Stimulated activated CD8-positive, alpha-beta memory T cell treated with anti-CD3 and anti-CD28 coated beads, Interleukin-7, amount 100 ng/mL, for 1 hour (primary cell): ENCODE measurements at places on chromosomes 1 and 21.
A peak's percentile ranks its signal among the peaks of the same experiment; 100 is the strongest.

- DNase-seq, result no peak
These were observed 26.2 kb downstream of the LEMD1 start for GRCh38 chr1:205395616-205396015.

DNA sequence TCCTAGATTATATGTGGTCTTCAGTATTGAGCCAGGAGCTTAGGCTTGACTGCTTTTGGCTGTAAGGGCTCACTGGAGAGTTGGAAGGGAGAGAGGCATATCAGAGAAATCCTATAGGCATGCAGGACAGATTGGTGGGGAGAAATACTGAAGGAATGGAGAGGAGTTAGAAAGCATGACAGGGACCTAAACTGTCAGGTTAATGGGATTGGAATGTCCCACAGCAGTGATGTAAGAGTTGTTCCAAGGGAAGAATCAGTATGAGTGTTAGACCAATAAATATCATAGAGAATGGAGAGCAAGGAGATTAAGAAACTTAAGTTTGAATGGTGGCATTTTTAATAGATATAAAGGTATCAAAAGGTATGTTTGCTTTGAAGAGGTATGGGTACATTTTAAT, 39.7 kb downstream of the SLC35A3 start:
- DNase-seq, result no peak

DNA sequence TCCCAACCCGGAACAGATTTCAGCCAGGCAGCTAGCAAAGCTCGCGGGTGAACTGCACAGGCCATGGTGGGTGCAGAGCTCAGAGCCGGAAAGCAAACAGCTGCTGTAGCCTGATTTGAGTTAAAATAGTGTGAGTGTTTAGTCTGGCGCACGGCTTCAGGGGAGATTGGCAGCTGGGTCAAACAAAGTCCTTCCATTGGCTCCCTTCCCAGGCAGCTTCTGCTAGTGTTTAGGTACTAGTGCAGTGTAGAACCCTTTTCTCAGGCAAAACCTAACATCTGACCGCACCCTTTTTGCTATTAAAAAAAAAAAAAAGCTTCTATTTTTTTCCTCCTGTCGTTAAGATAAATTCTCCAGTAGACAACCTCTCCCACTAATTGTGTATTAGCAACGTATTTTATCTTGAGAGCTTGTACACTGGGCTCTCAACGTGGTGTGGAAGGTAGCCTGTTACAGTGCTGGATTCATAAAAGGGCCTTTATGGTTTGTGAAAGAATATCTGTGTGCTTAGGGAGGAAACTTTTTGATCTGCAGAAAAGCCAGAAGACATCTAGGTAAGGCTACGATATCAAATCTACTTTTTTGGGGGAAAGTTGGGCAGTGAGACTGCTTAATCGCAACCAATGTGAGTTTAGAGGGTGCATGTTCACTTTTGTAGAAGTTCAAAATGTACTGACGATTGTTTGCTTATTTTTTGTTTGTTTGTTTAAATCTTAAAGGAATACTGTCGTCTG, 689.6 kb downstream of the USP25 start:
- no peak for DNase-seq

GRCh38 chr1:2519029-2519685, 7.2 kb downstream of the PANK4 start:
- DNase-seq, result no peak

GRCh38 chr21:42939582-42940413, 14.4 kb upstream of the ERVH48-1 start:
- DNase-seq, result no peak

- DNase-seq, result no peak
These were observed 111.6 kb downstream of the MATN1 start for GRCh38 chr1:30611741-30612309.

DNA sequence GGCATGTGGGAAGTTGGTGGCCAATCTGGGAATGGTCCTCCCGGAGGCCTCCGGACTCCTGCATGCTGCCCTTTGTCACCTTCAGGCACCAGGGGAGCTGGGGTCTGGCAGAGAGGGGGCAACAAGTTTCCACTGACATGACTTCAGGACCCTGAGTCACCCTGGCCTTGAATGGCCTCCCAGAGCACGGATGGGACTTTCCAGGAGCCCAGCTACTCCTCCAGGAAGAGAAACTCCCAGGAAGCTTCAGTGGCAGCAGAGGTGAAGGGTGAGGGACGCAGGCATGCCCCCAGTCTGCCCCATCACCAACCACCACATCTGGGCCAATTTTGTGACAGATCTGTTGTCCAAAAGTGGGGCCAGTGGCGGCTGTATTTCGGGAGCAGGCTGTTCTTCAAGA, 55.9 kb upstream of the WASF2 start:
- DNase-seq, result no peak

DNA sequence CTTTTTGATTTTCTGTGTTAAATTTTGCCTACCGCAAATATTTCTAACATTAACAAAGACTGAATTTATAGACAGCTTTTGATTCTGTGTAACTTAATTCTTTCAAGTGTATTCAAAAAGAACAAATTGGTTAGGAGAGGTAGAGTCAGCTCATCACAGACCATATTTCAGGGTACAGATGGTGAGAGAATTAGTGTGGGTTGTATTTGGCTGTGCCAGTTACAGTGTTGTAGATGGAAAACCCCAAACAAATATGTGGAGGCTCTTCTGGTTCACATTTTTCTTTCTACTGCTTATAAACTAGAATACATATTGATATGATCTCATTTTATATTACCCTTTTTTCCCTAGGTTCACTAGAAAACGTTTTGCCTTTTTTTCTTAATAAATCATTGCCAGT, 11.1 kb downstream of the RCAN3 start:
- no peak for DNase-seq

GRCh38 chr1:37478890-37479254, 4.5 kb downstream of the ZC3H12A start:
- DNase-seq, result no peak

- DNase-seq, result no peak
These were observed 5.0 kb downstream of the C4BPA start for GRCh38 chr1:207109004-207109403.

DNA sequence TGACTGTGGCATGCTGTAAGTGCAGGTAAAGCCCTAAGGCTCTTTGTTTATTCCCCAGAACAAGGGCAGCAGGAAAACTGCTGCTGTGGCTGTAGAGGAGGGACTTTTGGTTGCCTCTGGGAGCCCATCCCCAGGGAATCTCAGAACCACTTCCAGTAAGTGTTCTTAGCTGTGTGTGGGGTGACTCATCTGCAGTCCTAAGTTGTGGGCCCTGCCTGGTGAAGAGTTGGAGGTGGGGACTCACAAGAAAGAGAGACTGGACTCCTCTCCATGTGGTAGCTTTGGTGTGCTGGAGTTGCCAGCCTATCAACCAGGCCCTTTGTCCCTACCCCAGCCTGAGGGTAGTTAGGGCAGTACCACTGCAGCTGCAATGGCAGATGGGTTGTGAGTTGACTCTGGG, 24.0 kb upstream of the DENND1B start:
- no peak for DNase-seq

DNA sequence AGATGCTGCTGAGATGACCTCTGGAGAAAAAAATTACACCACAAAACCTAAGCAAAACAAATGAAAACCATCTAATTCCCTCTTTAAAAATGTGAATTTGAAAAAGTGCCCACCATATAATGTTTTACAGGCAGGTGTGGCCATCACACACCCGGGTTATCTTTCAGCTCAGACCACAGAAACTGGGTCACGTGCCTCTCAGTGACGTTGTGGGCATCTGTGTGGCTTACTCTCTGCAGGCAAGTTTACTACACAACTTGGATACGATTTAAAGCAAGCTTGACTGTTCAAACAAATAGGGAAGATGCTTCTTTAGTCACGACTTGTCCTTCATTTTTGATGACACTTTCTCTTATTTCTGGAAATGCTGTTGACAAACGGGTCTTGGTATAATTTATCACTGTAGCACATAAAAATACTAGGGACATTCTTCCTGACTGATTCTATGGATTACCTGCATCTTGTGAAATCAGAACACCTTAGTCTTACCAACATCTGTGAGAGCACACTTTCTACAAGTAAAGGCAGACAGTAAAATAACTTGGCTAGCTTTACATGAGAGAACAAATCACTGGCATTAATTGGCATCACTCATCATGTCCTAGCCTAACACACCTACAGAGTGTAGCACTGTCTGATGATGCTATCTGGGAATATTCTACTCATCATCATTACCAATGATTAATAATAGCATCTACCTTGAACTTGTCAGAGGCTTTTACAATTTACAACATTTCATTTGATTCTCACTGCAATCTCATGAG, 89.3 kb upstream of the EDEM3 start:
- peak; percentile 45 for DNase-seq

- DNase-seq, result no peak
These were observed 5.1 kb downstream of the HSPB7 start for GRCh38 chr1:16012590-16013219.

GRCh38 chr1:192756314-192756713, 52.5 kb upstream of the RGS2 start:
- no peak for DNase-seq

DNA sequence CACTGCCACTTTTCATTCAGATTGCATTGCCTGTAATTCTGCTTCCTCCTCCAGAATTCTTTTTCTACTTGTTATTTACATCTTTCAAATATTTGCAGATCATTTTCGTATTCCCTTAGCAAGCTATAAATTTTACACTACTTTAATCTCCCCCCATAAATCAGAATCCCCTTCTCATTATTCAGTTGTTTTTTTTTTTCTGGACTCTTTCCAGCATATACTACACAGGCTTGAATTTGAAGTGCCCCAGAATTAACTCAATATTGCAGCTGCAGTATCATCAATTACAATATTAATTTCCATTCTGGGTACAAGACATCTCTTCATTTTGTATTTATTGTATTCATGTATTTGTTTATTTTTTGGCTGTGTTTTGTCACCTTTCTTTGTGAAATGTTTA, 1494.3 kb downstream of the AMY1C start:
- DNase-seq, result no peak

GRCh38 chr21:28426545-28426944, 566.1 kb downstream of the LTN1 start:
- DNase-seq, result no peak

DNA sequence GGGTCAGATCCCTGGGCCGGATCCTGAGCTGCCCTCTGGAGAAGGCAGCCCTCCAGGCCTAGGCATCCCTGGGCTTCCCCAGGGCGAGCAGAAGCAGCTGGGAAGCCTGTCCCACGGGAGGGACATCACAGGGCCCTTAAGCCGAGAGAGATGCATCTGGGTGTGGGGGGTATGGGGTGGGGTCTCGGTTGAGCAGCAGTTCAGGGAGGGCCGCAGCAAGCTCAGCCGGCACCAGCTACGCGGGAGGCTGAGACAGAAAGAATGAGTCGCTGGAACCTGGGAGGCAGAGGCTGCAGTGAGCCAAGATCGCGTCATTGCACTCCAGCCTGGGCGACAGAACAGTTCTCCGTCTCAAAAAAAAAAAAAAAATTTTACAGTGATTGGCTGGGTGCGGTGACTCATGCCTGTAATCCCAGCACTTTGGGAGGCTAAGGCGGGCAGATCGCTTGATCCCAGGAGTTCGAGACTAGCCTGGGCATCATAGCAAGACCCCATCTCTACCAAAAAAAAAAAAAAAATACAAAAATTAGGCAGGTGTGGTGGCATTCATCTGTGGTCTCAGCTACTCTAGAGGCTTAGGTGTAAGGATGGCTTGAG, 37.7 kb downstream of the RRP1 start:
- DNase-seq, result no peak

DNA sequence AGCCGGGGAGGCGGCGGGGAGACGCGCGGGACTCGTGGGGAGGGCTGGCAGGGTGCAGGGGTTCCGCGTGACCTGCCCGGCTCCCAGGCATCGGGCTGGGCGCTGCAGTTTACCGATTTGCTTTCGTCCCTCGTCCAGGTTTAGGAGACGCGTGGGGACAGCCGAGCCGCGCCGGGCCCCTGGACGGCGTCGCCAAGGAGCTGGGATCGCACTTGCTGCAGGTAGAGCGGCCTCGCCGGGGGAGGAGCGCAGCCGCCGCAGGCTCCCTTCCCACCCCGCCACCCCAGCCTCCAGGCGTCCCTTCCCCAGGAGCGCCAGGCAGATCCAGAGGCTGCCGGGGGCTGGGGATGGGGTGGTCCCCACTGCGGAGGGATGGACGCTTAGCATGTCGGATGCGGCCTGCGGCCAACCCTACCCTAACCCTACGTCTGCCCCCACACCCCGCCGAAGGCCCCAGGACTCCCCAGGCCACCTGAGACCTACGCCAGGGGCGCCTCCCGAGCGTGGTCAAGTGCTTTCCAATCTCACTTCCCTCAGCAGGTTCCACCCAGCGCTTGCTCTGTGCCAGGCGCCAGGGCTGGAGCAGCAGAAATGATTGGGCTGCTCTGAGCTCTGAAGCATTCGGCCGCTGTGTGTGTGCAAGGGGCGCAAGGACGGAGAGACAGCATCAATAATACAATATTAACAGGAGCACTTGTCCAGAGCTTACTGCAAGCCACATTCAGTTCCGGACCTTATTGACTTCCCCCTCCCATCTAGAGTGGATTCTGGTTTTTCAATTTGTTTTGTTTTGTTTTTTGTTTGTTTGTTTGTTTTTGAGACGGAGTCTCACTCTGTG, 10.3 kb downstream of the SIM2 start:
- no peak for DNase-seq

DNA sequence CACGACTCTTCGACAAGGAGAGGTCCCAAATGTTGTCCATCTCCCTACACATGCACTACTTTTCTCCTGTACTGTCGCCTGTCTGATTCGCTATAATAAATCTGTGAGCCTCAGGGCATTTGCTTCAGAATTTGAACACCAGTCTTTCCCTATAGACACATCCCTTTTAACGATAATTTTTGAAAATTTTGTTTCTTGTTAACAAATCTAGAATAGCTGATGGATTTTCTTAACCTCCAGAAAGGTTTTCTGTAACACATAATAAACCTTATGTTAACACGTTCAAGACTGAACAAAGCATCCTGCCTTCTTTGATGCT, 704 bp downstream of the CAPZA1 start:
- DNase-seq, result no peak
